ENCODE measurements at places on chromosomes 5 and 9.

GRCh38 chr9:72210522-72210921 lies 61.3 kb downstream of the GDA start:
- no peak for DNase-seq

DNA sequence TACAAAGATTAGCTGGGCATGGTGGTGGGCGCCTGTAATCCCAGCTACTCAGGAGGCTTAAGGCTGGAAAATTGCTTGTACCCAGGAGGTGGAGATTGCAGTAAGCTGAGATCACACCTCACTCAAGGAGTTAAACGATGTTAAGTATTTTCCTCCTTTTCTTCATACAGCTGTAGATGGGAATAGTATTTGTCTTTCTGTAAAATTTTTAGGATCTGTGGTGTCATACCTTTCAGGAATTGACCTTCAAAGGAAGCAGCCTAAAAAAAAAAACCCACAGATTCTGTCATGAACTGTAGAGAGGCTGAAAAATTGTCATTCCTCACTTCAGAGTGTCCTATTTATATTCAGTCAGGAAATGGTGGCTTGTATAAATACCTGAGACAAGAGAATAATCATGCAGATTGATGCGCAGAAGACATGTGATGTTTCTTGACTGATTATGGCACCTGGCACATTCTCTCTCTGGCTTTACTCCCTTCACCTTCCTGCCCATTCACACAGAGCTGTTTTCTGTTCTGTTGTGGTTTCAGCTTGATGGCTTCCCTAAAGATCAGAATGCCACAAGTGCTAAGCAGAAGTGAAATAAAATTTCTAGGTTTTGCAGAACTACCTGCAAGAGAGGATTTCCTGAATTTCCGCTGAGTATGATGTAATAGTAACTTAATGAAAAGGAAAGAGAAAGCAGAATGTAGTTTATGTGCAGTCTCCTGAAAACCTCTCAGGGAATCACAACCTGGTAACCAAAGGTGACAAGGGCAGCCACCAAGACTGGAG lies 3.8 kb downstream of the IFNA1 start:
- no peak for DNase-seq

- DNase-seq: no peak
These were observed 637.8 kb upstream of the MEF2C start for GRCh38 chr5:89520771-89521170.

- DNase-seq: no peak
These were observed 784 bp downstream of the NLN start for GRCh38 chr5:65722575-65723403.

GRCh38 chr9:107361816-107362215 lies 78.7 kb downstream of the RAD23B start:
- no peak for DNase-seq

DNA sequence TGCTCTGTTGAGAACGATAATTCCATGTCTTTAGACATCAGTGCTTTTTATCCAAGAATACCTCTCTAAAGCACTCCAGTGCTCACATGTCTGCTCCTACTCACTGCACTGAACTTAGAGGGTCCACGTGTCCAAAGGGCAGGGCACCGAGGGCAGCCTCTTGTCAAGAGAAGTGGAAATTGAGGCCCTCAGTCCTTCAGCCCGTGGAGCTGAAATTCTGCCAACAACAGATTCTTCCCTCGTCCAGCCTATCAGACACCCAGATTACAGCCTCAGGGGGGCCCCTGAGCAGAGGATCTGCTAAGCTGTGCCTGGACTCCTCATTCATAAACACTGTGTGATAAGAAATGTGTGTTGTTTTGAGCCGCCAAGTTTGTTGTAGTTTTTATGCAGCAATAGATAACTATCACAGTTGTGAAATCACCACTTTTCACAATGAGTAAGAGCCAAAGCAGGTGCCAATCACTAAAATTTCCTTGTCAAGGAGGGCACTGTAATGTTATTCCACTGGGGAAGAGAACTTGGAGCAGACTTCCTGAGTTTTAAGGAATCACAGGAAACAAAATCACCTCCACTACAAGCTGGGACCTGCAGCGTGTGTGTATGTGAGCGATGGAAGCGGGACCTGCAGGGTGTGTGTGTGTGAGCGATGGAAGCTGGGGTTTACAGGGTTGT lies 58.8 kb upstream of the IGFBPL1 start:
- DNase-seq: no peak

DNA sequence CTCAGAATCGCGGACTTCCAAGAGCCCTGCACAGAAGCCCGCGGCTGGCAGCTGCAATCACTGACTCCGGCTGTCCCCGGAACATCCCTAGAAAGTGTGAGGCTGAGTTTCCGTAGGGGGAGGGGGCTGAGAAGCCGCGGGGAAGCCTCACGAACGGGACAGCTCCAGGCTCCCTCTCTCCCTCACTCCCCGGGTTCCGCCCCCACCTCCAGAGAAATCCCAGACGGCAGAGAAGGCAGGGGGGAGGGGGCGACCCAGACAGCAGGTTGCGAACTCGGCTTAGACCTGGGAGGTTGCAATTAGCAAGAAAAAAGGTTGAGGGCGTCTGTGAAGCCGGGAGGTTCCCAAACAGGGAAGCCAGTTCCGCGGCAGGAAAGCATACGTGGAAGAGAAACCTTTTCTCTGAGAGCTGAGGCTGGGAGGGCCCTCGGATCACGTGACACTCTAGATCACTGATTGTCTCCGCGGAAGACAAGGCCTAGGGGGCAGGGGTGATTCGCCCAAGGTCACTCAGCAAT lies 73.8 kb upstream of the CPLX2 start:
- no peak for DNase-seq

DNA sequence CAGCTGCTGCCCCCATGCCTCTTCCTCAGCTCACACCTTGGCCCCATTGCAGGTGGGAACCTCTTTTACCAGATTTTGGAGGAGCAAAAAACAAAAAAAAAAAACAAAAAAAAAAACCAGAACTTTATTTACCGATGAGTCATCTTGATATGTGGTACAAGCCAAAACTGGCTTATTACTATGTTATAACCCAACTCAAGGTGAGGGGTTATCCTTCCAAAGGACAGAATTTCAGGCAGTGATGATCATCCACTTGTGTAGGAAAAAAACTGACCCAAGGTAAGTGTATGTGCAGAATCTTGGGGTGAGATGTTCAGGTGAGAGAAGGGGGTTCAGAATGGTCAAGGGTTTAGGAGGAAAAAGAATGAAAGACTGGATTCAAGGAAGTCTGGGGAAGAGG lies 142.6 kb upstream of the FST start:
- no peak for DNase-seq

- DNase-seq: no peak
These were observed 162.0 kb downstream of the C9orf50 start for GRCh38 chr9:129458663-129459546.

- no peak for DNase-seq
These were observed 127.2 kb downstream of the PDE8B start for GRCh38 chr5:77337686-77338085.

DNA sequence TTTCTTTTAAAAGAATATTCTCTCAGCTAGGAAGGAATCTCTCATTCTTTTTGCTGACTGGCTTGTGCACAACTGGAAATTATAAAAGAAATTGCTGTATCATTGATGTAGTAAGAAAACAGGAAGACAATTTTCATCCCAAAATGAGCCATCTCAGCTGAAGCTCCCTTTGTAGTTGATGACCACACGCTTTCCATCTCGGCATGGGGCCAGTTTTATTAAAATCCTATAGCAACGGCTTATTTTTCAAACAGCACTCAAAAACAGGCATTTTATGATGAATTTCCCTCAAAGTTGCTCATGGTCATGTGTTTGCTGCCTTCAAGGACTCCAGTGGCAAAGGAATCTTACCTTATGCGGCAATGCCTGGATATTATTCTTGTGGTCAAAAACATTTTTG lies 62.4 kb upstream of the GLIS3 start:
- no peak for DNase-seq

DNA sequence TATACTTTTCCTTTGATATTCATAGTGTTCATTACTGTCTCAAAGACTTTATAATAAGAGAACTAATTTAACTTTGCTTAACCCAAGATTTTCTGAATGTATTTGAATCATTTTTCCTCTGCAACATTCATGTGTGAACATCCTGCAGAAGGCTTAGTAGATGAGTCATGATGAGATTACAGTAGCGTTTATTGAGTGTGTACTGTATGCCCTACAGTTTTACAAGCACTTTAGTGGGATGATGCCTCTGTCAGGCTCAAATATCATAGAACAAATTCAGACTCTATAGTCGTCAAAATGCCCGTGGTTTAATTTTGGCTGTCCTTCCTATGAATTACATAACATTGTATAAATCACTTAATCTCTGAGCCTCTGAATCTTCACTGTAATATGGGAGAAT lies 41.2 kb downstream of the FYB1 start:
- peak; percentile 32 for DNase-seq

DNA sequence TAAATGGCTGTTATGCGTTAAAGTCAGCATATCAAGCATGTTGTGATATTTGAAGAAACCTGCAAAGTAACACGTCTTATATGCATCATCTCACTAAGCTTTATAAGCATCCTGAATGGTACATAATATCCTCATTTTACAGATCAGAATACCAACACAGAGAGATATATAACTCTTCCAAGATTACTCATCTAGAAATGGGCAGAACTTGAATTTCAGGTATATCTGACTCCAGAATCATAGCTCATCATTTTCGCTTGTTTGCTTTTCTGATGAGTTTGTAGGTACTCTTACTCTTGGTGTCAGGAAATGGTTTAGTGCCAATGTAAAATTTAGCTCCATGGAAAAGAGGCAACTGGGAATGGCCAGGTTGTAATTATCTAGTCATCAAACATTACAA lies 232.3 kb upstream of the ANKH start:
- DNase-seq: no peak

DNA sequence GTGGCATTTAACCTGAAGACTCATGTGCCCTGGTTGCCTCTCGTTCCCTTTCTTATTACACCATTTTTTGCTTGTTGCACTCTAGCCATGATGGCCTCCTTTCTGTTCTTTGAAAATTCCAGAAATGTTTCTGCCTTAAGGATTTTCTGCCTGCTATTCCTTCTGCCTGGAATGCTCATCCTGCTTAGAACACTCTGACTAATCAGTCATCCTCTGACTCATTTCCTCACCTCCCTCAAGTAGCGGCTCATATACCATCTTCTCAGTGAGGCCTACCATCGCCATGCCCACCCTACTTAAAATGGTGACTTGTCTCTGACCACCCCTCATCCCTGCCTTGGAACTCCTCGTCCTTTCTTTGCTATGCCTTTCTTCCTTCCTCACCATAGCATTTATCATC lies 68.8 kb downstream of the KIF4B start:
- DNase-seq: no peak

GRCh38 chr5:76861612-76862011 lies 11.8 kb downstream of the S100Z start:
- no peak for DNase-seq

DNA sequence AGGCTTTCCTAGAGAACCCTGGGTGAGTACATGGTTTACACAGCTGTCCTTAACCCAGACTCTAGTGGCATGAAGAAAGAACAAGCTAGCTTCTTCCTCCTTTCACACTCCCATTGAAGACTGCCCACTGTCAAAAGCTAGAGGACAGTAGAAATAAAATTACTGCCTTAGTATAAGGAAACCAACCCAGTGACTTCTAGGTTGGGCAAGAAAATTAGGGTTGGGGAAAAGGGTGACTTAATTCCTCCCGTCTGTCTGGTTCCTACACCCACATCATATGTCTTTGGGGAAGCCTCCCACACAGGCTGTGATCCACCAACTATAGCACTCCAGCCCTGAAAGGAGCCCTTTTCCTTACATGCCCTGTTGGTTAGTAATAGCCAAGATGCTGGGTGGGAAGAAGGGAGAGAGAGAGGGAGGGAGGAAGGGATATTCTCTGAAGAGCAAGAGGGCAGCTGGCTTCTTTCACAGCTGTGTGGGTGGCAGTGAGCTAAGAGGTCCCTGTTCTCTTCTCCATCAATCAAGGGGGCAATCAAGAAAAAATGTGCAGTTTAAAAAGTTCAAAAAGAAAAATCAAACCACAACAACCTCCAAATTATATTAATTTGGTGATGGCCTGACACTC lies 21.7 kb downstream of the HBEGF start:
- DNase-seq: no peak

DNA sequence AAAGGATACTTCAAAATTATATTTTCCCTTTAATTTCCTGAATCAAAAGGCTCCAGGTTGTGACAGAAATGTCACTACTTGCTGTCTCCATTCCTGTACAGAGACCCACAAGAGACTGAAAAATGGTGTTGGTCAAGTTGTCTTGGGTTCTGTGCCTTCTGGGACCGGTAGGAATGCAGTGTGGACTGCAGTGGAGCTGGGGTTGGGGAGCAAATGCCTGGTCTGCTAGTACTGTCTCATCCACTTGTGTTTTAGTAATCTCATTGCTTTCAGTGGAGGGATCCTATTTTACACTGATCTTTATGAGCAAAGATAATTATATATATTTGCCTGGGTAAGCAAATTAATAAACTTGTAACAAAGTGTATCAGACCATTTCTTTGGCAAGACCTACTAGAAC lies 24.2 kb upstream of the CATSPER3 start:
- no peak for DNase-seq

DNA sequence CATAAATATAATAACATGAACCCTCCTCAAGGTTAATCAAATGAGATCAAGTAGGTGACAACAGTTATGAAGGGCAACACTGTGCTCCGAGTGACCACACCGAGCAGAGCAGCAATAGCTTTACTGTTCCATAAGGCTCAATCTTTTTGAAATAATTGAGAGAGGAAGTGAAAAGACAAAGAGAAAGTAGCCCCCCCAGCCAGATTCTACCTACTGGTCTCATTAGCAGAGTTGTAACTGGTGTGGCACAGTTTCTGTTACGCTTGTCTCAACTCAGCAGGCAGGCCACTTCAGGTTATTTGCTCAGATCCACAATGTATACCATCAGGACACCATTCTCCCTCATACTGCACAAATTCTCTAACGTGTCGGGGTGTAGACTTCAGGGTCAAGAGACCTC lies 14.0 kb downstream of the PRUNE2 start:
- DNase-seq: no peak

GRCh38 chr9:33329117-33329563 lies 38.8 kb downstream of the NFX1 start:
- DNase-seq: peak; percentile 90

DNA sequence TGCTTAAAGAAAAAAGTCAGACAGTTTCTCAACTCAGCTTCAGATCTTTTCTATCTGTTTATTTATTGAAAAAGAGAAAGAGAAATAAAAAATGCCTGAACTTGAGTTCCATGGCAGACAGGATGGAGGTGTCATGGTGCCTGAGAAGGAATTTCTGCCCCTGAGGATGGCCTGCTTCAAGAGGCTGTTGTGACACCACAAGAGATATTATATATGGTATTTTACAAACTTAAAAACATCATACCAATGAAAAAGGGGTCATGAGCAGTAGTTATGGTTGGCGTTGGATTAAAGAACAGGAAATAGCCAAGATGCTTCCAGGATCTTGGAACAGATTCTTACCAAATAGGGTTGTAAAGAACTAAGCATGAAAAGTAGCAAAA lies 344.6 kb downstream of the GLIS3 start:
- DNase-seq: no peak

GRCh38 chr5:33938507-33938796 lies 2.3 kb downstream of the RXFP3 start:
- DNase-seq: no peak
